Natural killer cell treated with Interleukin-12 subunit alpha and Interleukin-12 subunit beta and Interleukin-15 and Interleukin-18, amount 100 ng/mL, for 72 hours (primary cell): ENCODE measurements at places on chromosomes 1 and 21. TPM values are rescaled to one million over a fixed set of nuclear protein-coding genes. Genes with fewer than 3 reads are reported as not detected.

The OR2T6 gene
- not detected for total RNA-seq

GRCh38 chr1:228285661-228286504 lies 78.0 kb downstream of the OBSCN start:
- DNase-seq: no peak

DNA sequence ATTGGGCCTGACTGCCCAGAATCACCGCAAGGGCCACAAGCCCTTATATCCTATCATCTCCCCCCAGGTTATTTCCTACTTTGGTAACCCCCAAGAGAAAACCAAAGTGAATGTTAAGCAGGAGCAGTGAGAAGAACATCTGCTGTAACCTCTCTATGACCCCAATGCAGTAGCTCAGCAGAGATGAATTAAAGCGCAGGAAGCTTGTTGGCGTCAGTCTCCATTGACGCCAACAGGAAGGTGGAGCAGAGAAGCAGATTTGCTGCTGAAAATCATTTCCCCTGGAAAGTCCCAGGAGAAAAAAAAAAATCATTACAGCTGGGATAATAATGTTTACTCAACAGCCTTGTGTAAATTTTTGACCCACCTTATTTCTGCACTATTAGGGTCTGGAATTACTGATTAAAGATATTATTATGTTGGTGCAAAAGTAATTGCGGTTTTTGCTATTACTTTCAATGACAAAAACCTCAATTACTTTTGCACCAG lies 33.2 kb upstream of the FAM163A start:
- no peak for DNase-seq

DNA sequence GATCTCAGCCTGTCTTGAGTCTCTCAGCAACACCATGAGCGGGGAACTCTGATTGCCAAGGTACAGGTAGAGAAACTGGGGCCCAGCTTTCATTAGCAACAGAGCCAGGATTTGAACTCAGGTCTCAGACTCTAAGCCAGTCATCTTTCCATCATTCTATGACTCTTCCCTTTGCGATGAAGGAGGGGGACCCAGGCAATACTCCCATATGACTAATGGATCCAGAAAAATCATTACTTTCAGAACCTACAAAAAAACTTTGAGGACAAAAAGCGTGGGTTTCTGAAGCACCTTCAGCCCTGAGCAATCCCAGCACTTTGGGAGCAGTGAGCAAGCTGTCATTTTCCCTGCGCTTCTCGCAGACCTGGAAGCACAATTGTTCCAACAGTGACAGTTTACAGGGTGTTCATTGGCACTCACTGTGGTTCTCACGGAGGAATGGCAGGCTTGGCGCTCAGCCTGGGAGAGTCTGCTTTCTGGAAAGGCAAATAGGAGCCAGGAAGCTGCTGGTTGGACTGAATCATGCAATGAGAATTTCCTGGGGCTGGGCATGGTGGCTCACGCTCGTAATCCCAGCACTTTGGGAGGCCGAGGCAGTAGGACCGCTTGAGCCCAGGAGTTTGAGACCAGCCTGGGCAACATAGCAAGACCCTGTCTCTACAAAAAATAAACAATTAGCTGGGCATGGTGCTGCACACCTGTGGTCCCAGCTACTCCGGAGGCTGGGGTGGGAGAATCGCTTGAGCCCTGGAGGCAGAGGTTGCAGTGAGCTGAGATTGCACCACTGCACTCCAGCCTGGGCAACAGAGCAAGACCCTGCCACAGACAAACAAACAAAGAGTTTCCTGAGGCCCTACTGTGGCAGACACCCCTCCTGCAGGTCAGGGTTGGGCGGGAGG lies 40.1 kb downstream of the SLC2A7 start:
- DNase-seq: no peak

- DNase-seq: no peak
Measured at GRCh38 chr1:72526926-72527325, 244.6 kb upstream of the NEGR1 start.

- no peak for DNase-seq
Measured at GRCh38 chr1:16048573-16049189, 5.1 kb downstream of the CLCNKB start.

- DNase-seq: no peak
Measured at GRCh38 chr1:79090985-79091384, 84.5 kb upstream of the ADGRL4 start.

The GART gene
- 127 TPM for total RNA-seq

The ACTRT2 gene
- not detected for total RNA-seq

DNA sequence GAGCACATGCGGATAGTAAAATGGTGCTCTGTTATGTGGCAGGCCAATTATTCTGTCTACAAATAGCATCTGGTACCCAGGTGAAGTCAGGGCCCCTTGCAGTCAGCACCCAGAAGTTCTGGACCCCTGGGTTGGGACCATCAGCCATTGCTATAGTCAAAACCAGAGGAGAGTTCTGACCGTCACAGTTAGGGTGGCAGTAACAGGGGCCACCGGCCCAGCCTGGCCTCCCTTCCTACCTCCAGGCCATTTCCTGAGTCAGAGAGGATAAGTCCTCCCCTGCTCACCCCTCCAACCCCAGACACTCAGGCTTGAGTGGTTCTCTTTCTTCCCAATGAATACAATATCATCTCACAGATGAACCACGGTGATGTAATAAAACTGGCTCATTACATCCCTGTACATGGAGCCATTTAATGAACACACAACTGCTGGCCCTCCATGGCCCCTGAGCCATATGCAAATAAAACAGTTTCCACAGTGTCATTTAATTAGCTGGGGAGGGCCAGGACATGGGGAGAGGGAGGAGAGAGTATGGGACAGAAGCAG lies 673.6 kb downstream of the MATN1 start:
- DNase-seq: peak; percentile 16

GRCh38 chr1:244678697-244679096 lies 25.8 kb downstream of the DESI2 start:
- no peak for DNase-seq

The S100A11 gene
- 239 TPM for total RNA-seq

DNA sequence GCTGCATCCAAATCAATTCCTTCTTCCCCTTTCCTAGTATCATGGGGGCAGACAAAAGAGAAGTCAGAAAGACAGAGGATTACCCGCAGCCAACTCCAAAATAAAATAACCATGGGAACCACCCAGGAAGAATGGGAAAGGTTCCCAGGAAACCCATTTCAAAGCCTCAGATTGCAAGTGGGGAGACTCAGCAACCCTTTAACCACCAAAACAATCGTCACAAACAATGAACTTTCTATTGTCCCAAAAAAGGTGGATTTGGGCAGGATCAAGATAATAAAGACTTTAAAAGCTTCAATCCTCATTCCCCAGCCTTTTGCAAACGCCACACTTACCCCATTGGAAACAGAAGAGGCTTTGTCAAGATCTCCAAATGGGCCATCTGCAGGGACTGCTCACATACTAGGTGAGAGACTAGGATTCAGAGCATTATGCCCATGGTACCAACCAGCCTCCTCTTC lies 5.1 kb downstream of the TIAM1 start:
- no peak for DNase-seq

GRCh38 chr21:15144026-15144425 lies 79.2 kb upstream of the NRIP1 start:
- DNase-seq: no peak

The FHAD1 gene
- 0.42 TPM for total RNA-seq

GRCh38 chr1:158652721-158653334 lies 33.7 kb downstream of the SPTA1 start:
- no peak for DNase-seq

GRCh38 chr1:15168479-15168878 lies 14.9 kb downstream of the TMEM51 start:
- no peak for DNase-seq

The FCRL5 gene
- not detected for total RNA-seq

- no peak for DNase-seq
Measured at GRCh38 chr1:191541758-191542157, 616.5 kb upstream of the RGS18 start.

The PPIH gene
- 102 TPM for total RNA-seq

The ITLN2 gene
- total RNA-seq: not detected

DNA sequence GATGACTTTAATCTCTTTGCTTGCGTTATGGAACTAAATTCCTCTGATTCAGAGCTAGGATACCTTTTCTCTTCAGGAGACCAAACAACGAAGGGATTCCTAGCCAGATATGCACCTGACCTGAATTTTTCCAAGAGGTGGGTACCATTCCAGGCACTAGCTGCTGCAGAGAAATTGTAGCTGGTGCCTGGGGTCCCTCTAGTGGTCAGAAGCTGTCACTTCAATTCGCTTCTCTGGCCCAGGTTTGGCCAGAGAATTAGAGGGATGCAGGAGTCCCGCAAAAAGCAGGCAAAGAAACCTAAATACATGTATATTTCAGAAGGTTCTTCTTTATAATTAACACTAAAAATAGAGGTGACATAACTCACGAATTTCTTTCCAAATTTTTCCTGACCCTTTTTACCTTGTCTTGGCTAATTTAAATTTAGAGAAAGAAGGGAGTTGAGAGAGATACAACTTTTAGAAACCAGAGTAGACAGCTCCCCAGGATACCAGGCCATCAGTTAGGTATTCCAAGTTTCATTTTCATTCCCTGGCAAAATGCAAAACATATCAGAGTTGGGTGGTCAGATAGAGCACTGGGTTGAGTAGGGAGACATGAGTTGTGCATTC lies 9.6 kb downstream of the ACKR1 start:
- no peak for DNase-seq

The EPHB2 gene
- total RNA-seq: not detected

GRCh38 chr1:70034403-70034802 lies 171.0 kb downstream of the LRRC40 start:
- no peak for DNase-seq

- DNase-seq: no peak
Measured at GRCh38 chr1:67840449-67840848, 7.2 kb upstream of the GNG12 start.

DNA sequence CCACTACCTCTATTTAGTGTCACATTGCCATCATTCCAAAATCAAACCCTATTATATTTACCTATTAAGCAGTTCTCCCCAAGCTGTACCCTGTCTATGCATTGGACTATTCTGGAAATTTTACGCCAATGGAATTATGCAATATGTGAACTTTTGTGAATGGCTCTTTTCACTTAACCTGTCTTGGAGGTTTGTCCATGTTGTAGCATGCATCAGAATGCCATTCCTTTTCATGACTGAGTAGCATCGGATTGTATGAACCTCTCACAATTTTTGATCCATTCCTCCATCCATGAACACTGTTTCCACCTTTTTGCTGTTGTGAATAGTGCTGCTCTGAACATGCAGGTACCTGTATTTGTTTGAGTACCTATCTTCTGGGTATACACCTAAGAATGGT lies 33.7 kb downstream of the FAM163A start:
- DNase-seq: no peak

DNA sequence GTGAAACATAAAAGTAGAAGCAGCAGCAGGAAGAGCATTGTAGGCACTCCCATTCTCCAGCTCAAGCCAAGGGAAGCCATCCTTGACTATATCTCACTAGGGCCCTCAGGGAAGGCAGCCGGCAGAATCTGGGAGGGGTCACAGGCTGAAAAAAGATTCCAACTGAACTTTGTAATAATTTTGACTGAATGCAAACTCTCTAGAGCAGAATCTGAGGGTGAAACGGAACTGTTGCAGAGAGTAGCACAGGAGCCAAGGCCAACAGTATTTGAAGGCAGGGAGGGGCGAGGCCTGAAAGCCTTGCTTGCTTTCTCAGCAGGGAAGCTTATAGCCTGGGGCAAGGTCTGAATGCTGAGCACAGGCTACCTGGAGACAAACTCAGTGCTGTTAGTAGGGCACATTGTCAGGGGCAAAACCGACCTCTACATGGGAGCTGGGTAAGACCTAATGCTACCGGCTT lies 180.6 kb downstream of the COL24A1 start:
- no peak for DNase-seq

GRCh38 chr1:58573705-58574591 lies 3.1 kb downstream of the TACSTD2 start:
- DNase-seq: no peak

The SPRR1B gene
- total RNA-seq: not detected

DNA sequence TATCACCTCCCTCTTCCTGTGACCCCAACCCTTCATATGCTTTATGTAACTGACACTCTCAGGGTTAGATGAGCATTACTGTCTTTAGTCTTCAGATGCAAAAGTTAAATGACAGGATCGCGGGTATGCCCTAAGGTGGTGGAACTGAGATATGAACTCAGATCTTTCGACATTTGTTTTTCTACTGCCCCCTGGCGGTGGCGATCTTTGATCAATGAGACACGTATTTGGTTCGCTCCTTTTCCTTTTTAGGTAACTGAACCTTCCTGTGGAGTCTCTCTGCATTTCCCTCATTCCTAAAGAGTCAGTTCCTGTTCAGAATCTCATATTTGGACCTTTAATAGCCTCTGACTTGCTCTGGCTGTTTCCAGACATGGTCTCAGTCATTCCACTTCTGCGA lies 47.8 kb upstream of the ZP4 start:
- no peak for DNase-seq

The ATP13A2 gene
- 88.3 TPM for total RNA-seq

The IL24 gene
- total RNA-seq: not detected

DNA sequence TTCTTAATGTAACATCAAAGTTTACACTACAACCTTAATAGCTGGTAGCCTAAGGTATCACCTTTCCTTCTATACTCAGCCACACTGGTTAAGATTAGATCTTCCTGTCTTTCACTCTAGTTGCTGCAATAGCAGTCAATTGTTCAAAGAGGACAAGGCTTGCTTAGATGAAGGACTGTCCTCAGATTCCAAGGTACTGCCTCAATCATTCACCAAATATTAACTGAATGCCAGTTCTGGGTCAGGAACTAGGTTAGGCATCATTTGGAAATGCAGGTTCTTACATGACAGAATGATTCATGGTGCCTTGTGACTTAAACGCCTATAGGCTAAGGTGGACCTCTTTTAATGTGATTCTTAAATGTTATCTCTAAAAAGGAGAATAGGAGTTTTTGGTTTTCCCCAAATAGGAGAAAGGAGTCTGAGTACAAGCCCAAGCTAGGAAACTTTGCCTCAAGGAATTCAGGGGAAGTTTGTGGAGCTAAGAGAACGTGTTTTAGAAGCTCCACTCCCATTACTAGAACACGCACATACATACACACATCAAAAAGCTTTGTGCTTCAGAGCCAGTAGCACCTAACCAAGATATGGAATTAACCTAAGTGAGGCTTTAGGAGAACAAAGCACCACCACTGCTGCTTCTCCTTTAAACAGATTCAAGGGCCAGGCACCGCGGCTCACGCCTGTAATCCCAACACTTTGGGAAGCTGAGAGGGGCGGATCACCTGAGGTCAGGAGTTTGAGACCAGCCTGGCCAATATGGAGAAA lies 8.5 kb upstream of the WDR47 start:
- DNase-seq: no peak
